ENCODE measurements at places on chromosomes 2 and 18.

- no peak for DNase-seq
These were observed 86.0 kb upstream of the ITGA4 start for GRCh38 chr2:181371195-181371594.

- no peak for DNase-seq
These were observed 153.0 kb downstream of the TMEM247 start for GRCh38 chr2:46632349-46632748.

DNA sequence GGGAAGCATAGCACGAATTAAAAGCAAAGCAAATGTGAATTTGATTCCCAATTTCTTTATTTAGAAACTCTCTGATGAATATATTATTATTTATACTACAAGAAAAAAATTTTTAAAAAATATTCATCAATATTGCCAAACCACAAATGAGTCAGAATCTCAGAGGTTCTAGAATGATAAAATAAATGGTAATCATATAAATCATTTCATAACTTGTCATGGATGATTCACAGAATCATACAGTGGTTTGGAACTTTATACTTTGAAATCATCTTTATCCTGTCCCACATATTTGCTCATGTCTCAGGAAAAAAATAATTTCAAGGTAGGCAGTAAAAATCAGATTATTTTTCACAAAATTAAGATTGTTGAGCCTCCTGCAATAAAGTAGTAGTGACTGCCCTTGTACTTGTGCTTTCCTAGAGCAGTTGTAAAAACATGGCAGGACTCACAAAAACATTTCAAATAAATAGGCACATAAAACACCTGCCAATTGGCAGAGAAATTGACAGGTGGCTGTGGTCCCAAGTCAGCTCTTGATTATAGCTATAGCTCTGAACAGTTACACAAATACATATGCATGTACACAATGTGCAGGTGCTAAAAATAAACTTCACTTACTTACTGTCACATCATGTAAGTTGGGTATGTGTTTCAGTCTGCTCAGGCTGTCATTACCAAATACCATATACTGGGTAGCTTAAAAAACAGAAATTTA, 273.9 kb upstream of the SESTD1 start:
- DNase-seq = no peak

DNA sequence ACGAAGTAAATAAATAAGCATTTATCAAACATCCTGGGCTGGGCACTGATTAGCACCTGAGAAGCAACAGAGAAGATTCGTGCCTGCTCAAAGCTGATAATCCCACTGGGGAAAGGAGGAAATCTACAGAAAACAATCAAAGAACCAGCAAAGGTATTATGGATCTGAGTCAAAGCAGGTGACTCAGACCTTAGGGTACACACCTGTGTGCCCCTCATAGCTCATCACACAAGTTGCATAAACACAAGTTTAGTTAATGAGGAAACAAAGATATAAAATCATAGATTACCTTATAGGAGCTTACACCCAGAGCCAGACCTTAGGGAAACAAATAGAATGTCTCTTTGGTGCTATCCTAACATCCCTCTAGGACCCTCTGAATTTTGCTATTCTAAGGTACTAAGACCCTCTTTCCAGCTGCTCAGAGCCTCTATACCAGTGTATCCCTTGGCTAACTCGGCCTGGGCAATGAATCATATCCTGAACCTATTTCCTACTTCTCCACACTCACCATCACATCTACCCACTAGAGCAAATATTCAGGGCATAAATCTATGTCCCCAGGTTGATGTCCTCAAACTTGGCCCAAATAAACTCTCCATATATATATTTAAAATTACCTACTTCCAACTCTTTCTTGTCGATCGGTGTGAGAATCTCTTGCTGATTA, 19.3 kb upstream of the CTIF start:
- DNase-seq = no peak

DNA sequence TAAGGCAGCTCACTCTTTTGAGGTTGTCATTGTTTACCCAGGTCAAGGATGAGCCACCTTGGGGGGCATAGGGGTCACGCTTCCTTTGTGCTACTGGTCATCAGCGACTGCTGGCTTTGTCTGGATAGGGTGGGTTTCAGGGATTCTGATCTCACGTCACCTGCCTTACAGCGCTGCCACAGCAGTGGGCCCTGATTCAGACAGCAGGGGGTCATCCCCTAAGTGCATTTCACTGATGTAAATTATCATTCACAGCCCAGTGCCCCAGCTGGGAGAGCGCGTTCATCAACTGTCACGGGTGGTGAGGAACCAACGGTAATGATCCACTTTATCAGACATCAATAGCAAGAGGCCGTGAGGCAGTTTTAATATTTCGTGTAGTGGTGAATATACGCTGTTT, 291.2 kb downstream of the NEDD4L start:
- no peak for DNase-seq

DNA sequence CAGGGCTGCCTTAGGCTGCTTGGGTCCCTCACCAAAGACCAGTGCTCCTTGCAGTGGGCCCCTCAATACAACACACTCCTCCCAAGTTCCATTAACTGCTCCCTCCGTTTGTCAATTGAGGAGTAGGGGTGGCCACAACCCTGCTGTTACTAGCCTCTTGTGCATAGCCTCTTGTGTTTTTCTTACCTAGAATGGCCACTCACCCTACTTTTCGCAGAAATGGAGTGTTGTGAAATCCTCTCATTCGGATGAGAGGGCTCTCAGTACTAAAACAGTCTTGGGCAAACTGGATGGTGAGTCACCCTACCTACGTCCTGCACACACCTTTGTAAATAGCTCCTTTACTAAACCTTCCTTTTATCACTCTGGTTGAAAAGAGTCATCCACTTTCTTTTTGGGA, 253.9 kb downstream of the OSR1 start:
- no peak for DNase-seq

GRCh38 chr2:669323-669722, 7.9 kb downstream of the TMEM18 start:
- DNase-seq = no peak

DNA sequence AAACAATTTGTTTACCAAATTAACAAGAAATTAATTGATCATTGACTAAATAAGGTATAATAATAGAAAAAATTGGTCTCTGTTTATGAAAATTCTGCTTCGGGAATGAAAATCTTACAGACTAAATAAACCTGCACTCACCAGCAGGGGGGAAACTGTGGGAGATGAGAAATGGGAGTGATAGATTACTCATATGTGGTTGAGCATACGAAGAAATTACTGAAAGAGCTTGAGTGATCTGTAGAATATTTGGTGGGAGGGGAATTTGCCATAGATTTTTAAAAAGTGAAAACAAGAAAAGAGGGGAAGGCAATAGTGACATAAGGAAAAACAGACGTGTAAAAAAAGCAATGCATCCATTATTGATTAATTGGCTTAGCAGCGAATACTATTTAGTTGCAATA, 2.2 kb downstream of the HMSD start:
- no peak for DNase-seq

GRCh38 chr2:217102956-217103355, 243.1 kb upstream of the TNP1 start:
- DNase-seq = no peak

DNA sequence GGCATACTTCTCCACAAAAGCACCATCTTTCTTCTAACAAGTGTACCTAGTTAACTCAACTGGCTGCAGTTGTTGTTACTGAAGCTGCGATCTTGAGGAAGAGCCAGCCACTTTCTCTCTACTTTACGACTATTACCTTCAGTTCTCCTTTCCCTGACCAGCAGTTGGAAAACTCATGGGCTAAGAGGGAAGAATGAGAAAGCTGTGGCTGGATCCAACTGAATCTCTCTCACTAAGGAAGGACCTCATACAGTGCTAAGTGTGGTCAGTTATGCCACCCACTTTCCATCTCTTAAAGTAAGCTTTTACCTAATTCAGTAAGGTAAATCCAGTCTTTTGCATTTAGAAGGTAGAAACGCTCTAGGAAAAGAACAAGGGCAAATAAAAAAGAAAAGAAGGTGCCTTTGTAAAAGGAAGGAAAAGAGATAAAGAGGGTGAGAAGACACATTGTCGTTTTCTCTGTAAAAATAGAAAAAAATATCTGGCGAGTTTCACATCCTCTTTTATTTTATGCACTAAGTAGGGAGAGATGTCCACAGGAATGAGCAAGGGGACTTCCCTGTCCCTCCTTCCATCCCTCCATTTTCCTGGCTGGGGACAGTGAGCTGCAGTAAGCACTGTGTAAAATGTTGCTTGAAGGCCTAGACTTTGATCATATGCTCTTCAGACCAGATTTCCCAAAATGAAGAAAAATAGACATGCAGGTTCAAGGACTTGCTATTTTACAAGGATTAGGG, 73.4 kb downstream of the PLEKHM3 start:
- DNase-seq = no peak

DNA sequence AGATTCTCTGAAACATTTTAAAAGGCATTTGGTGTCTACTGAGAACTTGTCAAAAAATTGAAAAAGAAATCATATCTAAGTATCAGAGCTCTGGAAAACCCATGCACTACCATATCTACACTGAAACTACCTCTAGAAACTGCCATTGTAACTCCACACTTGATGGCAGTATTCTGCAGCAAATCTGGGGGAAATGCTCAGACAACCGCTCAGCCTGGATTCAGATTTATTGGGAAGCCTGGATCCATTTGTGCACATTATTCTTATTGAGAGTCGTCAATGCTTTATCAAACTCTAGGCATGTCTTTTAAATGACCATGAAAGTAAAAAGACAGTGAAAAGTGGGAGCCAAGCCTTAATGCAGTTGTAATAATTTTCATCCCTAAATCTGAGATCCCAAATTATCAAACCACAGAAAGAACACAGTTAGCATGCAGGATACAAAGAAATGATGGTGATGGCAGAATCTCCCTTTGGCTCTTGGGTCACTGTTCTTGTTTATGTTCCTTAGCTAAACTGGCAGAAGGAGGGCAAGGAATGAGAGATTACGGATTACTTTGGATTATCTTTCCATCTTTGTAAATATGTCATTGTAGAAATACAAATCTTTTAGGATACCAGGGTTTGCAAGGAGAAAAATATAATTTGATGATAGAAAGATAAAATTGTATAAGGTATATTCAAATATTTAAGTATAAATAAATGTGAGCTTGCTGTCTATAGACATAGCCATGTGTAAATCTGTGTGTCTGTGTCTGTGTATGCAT, 512.1 kb upstream of the SYT4 start:
- DNase-seq = no peak

DNA sequence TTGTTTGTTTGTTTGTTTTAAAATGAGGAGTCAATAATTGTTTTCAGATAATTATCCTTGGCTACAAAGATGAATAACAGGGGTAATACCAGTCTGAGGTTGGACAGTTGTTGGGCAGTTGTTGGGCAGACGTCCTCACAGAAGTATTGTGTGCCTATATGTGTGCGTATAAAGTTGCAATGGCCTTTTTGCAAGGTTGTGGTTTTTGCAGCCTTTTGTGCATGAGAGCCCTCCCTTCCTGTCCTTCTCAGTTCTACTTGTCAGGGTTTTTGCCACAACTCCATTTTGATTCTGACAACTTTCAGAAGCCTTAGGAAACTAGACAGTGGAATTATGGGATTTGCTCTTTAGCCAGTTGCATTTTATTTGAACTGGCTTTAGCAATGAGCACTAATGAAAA, 6.0 kb upstream of the STK39 start:
- no peak for DNase-seq

DNA sequence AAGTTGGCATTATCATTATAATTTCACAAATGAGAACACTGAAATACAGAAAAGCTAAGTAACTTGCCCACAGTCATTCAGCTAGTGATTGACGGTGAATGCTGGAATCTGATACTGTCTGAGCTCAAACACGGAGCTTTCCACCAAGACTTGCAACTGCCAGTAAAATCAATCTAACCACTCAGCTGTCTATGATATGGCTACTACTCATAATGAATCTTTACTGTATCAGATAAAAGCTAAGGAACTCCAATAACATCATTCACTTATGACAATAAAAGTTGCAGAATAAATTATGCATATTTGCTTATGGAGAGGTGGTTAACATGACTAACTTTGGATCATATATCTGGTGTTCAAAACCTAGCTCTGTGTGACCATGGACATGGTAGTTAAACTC, 279.4 kb upstream of the NXPH2 start:
- no peak for DNase-seq

- DNase-seq = no peak
These were observed 59.6 kb downstream of the MYT1L start for GRCh38 chr2:2271469-2271941.

- no peak for DNase-seq
These were observed 6.1 kb upstream of the SERPINB8 start for GRCh38 chr18:63963615-63964256.

DNA sequence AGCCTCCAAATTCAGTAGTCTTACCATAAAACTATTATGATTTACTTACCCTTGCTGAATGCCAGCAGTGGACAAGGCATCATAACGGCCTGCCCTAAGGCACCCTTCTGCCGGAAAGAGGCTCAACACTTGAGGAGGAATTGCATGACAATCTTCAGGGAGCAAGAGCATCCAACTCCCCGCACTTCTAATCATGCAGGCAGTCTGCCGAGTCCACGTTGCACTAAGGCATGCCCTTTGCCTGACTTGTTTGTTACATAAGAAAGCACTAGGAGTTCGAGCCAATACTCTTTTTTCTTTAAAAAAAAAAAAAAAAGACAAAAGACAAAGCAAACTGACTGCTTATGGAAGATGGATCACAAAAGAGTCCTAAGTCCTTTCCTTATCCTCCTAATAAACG, 17.9 kb upstream of the SPTBN1 start:
- DNase-seq = no peak

DNA sequence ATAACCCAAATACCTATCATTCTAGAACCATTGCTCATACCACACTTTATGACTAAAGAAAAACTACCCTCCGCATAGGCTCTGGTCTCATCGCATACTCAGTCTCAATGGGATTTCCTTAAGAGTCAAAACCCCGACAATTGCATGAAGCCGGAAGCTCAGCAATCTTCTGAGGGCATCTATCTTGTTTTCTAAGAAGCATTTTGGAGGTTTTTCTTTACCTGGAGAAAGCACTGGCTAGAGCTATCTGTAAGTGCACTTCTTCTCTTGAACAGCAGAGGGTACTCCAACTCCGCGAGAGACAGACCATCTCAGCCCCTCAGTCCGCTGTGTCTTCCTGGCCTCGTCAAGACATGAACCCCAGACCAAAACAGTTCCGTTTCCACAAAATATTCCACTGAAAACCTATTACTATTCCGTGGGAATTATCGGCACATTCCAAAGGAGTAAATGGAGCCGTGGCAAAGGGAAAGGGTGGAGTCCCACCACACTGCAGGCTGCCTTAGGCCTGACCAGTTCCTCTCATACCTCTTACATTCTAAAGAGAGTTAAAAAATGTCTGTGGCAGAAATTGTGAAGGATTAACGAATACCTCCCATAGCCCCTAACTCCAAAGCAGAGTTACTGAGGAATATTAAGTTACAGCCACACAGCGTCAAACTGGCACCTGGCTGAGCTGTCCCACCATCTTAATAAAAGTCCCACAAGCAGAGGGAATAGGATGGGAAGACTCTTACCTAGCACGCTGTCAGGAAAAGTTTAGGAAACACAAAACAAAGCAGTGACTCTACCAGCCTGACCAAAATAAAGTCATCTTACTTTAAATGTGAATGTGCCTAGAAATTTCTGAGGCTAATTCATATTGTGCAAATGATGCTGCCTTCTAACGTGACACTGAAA, 325.6 kb upstream of the VRK2 start:
- DNase-seq = no peak

- no peak for DNase-seq
These were observed 126.8 kb downstream of the KCTD1 start for GRCh38 chr18:26421503-26421902.
